ENCODE measurements at places on chromosomes 4 and X.

DNA sequence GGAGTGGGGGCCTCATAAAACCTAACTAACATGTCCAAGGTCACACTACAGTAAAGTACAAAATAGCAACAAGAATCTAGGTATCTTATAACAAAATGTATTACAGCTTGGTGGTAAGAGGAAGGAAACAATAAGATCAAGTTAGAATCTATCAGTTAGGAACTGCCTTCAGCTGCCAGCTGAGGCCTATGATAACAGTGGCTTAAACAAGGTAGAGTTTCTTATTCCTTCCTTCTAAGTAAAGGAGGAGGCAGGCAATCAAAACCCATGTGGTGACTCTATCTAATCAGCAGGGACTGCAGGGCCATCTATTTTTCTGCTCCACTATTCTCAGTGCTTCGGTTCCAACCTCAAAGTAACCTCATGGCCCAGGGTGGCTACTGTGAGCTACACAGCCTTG is 10.9 kb downstream of the SH3D19 start:
- no peak for DNase-seq

- no peak for DNase-seq
These were observed 52.7 kb upstream of the MAMLD1 start for GRCh38 chrX:150310417-150310816.

GRCh38 chr4:2820216-2820982 is 23.2 kb upstream of the ADD1 start:
- DNase-seq, result no peak

DNA sequence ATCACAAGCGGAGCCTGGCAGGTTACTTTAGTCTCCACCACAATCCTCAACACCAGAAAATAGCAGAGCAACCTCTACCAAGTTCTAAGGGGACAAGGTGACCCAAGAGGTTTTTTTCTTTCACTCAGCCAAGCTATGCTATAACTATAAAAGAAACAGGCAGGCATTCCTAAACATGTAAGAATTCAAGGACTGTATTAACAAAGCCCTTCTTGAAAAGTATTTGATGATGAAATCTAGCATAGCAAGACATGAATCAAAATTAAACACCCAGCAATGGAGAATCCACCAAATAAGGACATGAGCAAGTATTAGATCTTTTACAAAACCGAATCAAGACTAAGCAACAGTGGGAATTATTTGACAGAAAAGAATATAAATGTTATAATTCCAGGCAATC is 25.7 kb upstream of the C1QTNF7 start:
- no peak for DNase-seq

DNA sequence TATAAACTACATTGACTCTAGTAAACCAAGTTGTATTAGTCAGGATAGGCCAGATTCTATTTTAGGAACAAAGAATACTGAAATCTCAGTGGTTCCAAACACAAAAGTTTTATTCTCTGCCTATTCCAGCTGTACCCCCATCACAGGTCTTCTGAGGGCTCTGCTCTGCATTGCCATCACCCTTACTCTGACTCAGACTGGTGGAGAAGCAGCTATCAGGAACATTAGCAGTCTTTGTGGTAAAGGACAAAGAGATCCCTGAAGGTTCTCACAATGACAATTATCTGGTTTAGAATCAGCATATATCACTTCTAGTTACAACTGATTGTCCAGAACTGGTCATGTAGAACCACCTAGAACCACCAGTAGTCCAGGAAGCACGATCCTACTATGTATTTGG is 251.1 kb downstream of the GLUD2 start:
- no peak for DNase-seq

- DNase-seq, result no peak
These were observed 759 bp upstream of the TBC1D1 start for GRCh38 chr4:37889849-37890800.

DNA sequence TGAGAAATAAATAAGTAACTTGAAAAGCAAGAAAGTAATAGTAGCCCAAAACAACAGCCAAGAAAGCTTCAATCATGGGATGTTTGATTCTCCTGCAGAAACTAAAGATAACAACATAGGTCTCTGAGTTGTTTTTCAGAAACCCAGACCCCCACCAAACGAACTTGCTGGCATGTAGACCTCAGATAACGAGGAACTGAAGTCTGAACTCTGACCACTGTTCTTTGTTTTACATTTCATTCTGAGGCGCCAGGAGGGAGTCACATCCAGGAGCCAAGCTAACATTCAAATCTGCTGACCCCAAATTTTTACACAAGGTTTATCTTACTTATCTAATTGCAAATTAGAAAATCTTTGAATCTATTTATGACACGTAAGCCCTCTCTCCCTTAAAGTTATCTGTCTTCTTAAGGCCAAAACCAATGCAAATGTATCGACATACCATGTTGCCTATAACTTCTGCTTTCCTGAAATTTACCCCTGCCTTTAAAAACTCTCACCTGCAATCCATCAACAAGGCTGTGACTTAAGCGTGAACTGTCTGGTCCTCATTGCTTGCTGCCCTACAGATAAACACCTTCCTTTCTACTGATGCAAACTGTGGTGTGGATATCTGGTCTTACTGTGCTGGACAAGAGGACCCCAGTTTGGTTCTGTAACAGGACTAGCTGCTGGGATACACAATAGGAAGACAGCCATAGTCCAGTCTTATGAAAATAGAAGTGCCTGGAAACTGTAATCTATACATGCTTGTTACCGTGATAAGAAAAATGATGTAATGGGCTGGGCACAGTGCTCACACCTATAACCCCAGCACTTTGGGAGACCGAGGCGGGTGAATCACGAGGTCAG is 37.5 kb upstream of the NEIL3 start:
- DNase-seq, result no peak

DNA sequence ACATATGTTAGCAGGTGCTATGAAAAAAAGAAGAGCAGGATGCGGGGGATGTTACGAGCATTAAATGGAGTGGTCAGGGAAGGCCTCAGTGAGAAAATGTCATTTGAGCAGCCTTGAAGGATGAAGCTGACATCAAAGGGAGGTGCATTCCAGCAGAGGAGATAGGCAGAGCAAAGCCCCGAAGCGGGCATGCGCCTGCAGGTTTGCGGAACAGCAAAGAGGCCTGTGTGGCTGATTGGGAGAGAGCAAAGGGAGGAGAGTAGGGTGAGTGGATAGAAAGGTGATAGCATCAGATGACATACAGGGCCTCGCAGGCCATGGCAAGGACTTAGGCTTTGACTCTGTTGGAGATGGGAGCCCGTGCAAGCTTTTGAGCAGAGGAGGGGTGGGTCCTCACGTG is 95.4 kb upstream of the GPR50 start:
- no peak for DNase-seq

DNA sequence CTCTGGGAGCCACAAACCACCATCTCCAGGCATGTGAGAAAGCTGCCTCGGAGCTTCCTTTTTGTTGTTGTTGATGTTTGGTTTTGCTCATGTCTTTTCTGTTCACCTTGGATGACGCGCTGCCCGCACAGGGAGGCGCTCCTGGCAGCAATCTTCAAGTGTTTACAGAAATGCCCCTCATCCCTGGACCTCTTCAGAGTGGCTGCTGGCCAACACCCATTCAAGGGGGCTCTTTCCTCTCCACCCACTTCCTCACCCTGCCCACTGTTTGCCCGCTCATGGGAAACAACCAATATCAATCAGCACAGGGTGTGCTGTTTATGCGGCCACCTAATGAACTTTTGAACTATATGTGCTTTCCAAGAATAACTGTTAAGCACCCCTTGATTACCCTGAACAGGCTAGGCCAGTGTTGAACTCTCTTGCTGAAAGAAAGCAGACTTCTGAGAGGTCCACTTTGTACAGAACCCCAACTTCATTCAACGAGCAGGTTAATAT is 355.1 kb upstream of the CLNK start:
- DNase-seq, result no peak

GRCh38 chr4:169236873-169237626 is 33.7 kb downstream of the SH3RF1 start:
- no peak for DNase-seq

DNA sequence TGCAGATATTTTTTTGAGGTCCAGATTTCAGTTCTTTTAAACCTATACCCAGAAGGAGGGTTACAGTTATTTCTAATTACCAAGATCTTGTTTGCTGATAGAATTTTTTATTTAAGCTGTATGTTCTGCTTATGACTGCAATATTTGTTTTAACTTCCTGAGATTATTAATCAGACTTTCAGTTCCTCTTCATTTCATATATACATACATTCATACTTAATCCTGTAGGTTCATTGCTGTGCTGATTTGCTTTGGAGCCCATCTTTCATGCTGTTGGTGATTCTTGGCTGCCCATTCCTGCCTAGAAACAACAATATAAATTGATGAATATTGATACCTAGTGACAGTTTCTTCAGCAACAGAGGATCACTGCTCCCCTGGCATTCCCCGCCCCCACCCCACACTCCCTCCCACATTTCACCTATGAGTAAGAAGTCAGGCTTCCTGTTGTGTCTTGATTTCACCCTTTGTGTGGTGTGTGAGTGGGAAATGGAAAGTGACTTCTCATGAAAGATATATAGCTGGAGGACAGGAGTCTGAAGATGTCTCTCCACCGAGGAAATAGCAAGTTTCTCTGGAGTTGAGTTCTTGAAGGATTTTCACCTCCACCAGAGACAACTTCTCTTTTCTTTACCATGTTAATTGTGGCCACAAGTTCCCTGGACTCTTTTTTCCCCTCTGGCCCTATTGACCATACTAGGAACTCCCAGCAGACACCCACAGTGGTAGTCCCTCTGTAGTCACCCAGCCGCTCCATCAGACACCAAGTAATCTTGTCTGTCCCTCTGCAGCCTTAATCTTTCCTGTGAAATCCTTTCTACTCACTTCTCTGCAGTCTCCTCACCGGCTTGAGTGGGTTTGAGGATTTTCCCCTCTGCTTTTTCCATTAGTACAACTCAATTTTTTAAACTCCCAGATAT is 118.4 kb downstream of the ASB9 start:
- no peak for DNase-seq

DNA sequence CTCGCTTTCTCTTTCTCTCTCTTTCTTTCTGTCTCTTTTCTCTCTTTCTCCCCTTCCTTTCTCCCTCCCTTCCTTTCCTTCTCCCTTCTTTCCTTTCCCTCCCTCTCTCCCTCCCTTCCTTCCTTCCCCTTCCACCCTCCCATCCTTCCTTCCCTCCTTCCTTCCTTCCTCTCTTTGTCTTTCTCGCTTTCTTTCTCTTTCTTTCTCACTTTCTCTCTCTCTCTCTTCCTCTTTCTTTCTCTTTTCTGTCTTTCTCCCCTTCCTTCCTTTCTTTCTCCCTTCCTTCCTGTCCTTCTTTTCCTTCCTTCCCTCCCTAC is 2.1 kb upstream of the SORCS2 start:
- no peak for DNase-seq

Data from hematopoietic multipotent progenitor cell treated with erythropoietin and hydrocortisone succinate and interleukin-3 and kit ligand, for 8 days (in vitro differentiated cells).